Psoas muscle (tissue), 8 donors: ENCODE measurements at places on chromosomes 2 and 18.

- no peak for DNase-seq
- H3K36me3 ChIP-seq, result no peaks in the 10 kb centered on the region
- no peaks in the 10 kb centered on the region for H3K27me3 ChIP-seq
- no peak overlapping the region for H3K4me3 ChIP-seq
- H3K4me1 ChIP-seq, result no peaks in the 10 kb centered on the region
- no peak overlapping the region for H3K27ac ChIP-seq
Observed at GRCh38 chr2:51304311-51304710, 272.4 kb upstream of the NRXN1 start.

DNA sequence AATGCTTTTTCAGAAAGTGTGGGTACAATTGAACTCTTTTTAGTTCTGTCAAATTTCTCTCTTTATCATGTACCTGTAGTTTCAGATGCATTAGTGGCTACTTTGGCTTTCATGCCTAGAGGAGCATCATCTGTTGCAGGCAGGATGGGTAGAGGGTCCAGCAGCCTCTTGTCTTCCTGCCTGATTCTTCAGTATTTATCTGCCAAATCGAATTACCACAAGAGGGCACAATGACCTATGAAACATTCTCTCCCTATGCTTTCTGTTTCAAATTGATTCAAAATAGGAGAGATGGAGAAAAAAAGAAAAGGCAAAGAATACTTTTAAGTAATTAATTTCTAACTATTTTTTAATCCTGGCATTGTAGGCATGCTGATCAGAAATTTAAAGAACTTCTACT, 477.2 kb downstream of the TRIB2 start:
- H3K36me3 ChIP-seq, result no peaks in the 10 kb centered on the region
- no peak overlapping the region for H3K27ac ChIP-seq
- H3K4me3 ChIP-seq, result no peak overlapping the region
- DNase-seq, result no peak

GRCh38 chr18:80105369-80106167, 3.5 kb upstream of the ADNP2 start:
- no peak for DNase-seq
- H3K36me3 ChIP-seq, result no peaks in the 10 kb centered on the region
- no peaks in the 10 kb centered on the region for H3K27me3 ChIP-seq
- H3K4me1 ChIP-seq, result peaks cover 6% of the 10 kb centered on the region
- no peak overlapping the region for H3K4me3 ChIP-seq

GRCh38 chr2:170740660-170741059, 25.5 kb downstream of the SP5 start:
- H3K36me3 ChIP-seq, result no peaks in the 10 kb centered on the region
- DNase-seq, result no peak
- H3K27ac ChIP-seq, result no peak overlapping the region
- H3K4me3 ChIP-seq, result no peak overlapping the region
- H3K4me1 ChIP-seq, result no peaks in the 10 kb centered on the region

DNA sequence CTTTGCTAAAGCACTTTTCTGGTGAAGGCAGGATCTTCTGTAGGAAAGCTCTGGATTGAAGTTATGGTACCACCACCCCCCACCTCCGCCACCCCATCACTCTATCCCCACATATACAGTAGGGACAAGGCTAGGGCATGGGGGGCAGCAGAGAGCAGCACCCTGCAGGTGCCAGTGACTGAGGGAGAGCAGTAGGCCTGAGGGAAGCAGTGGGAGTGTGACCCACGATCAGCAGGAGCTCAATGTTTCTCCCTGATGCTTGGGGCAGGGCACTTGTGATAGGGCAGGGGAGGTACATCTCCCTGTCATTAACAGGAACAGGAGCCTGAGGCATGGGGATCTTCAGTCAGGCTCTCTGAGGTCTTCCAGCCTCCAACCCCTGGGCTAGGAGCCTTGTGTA, 121.6 kb downstream of the ZFP36L2 start:
- no peak overlapping the region for H3K27ac ChIP-seq
- H3K27me3 ChIP-seq, result no peaks in the 10 kb centered on the region
- no peak overlapping the region for H3K4me3 ChIP-seq
- H3K4me1 ChIP-seq, result peaks cover 5% of the 10 kb centered on the region
- no peak for DNase-seq

DNA sequence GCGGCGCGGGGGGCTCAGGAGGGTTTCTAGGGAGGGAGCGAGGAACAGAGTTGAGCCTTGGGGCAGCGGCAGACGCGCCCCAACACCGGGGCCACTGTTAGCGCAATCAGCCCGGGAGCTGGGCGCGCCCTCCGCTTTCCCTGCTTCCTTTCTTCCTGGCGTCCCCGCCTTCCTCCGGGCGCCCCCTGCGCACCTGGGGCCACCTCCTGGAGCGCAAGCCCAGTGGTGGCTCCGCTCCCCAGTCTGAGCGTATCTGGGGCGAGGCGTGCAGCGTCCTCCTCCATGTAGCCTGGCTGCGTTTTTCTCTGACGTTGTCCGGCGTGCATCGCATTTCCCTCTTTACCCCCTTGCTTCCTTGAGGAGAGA, 5.2 kb downstream of the PROC start:
- peak overlapping the region; percentile 48 for H3K4me3 ChIP-seq
- no peaks in the 10 kb centered on the region for H3K36me3 ChIP-seq
- H3K27ac ChIP-seq, result no peak overlapping the region

- DNase-seq, result no peak
- no peak overlapping the region for H3K27ac ChIP-seq
- H3K27me3 ChIP-seq, result no peaks in the 10 kb centered on the region
Observed at GRCh38 chr2:187469538-187469937, 21.5 kb upstream of the CALCRL start.

DNA sequence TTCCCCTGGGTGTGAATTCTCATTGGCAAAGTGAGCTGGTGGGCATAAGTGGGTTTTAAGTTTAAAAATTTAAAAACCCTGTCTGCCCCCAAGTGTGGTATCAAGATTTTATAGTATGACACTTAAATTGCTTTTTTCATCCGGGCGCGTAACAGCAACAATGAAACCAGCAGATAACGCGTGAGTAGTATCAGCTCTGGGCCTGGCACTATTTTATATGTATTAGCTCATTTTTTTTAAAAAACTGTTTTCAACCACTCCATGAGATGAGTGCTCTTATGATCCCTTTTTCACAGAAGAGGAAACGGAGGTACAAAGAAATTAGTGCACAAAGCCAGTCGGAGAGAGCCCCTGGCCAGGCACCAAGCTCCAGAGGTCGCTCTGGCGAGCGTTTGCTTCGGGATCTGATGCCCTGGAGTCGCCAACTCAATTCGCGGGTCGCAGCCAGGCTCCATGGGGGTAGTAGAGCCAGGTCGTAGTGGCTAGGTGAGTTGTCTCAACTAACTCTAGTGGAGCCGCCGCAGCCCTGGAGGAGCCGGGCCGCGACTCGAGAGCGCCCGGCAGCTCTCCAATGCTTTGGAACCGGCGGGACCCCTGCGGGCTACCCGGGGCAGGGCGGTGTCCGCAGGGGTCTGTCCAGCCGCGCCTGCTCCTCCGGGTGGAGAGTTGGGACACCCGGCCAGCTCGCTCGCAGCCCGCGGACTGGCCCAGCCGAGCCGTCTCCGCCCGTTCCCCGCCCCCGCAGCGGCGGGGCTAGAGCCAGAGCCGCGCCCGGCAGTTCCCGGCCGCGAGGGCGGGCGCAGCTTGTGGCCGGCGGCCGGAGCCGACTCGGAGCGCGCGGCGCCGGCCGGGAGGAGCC, at the start of gene IL1R1:
TSS of gene IL1R1 (plus strand) at position 777 of the 859 bp plus-strand sequence. CDS start 14,979 bp downstream, outside the sequence.
- DNase-seq, result peak; percentile 91
- peak within 1 kb of the TSS; percentile 87 for H3K4me3 ChIP-seq
- H3K27me3 ChIP-seq, result no peaks in the 10 kb centered on the region
- no peaks in the 10 kb centered on the region for H3K36me3 ChIP-seq
- H3K4me1 ChIP-seq, result peaks cover 14% of the 10 kb centered on the region

DNA sequence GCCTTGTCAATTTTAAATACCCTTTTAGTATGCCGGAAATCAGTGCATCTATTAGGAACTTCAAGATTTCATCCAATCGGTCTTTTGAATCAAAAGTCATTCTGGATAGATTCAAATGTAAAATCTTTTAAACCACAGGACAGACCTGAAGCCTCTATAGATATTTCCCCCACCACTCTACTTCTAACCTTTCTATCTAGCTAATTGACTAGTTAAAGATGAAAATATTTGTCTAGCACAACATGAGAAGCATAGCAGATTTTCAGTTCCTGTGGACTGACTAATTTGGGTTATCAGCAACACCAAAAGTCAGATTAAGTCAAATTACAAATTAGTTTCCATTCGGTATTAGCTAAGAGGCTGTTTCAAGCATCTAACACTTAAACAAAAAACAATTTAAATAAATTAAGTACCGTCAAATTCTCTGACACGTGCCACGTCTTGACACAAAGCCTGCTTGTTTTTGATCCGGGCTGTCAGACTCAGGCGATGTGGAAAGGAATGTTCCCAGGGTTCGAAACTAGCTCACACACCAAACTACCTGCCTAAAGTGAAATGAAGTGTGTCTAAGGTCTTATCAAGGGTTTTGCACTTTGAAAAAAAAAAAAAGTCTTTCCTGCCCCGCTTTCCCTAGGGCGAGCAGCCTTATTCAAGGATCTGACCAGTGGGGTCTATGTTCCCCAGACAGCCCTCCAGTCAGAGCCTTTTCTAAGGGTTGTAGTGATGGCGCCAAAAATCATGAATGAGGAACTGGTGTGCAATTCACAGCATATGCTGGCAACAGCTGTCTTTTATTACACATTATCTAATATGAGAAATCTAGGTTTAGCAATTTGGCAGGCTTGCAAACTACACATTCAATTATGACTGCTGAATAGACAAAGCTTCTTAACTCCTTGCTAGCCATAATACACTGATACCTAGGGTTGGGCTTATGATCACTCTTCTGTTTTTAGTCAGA, 4.7 kb downstream of the CYTIP start:
- H3K27me3 ChIP-seq, result no peaks in the 10 kb centered on the region
- no peak overlapping the region for H3K4me3 ChIP-seq
- no peaks in the 10 kb centered on the region for H3K4me1 ChIP-seq

DNA sequence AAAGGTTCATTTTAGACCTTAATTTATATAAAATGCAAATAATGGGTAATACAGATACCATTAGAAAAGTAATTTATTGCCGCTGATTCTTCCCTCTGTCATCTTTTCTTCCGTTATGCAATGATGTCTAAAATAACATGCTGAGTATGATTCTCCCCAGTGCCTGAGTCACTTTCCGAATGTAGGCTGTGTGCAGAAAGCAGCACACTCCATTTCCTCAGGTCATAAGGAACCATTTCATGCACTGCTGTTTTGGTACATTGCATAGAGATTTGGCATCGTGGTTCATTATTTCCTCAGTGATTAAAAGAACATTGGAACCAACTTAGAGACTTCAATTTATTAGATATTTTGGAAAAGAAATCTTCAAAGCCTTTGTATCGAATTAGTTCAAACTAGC, 173.5 kb downstream of the CDH2 start:
- H3K4me1 ChIP-seq, result no peaks in the 10 kb centered on the region
- H3K27ac ChIP-seq, result no peak overlapping the region
- no peak overlapping the region for H3K4me3 ChIP-seq
- no peaks in the 10 kb centered on the region for H3K27me3 ChIP-seq

- no peaks in the 10 kb centered on the region for H3K4me1 ChIP-seq
- DNase-seq, result no peak
- no peaks in the 10 kb centered on the region for H3K27me3 ChIP-seq
Observed at GRCh38 chr2:239563561-239563960, 162.7 kb upstream of the HDAC4 start.

- no peaks in the 10 kb centered on the region for H3K27me3 ChIP-seq
- DNase-seq, result no peak
- no peaks in the 10 kb centered on the region for H3K36me3 ChIP-seq
- H3K4me1 ChIP-seq, result peaks cover 9% of the 10 kb centered on the region
- no peak overlapping the region for H3K4me3 ChIP-seq
- no peak overlapping the region for H3K27ac ChIP-seq
Observed at GRCh38 chr2:9266711-9267110, 60.1 kb downstream of the ASAP2 start.

GRCh38 chr18:44740000-44740399, 59.3 kb downstream of the SETBP1 start:
- no peak overlapping the region for H3K4me3 ChIP-seq
- no peaks in the 10 kb centered on the region for H3K27me3 ChIP-seq
- no peak overlapping the region for H3K27ac ChIP-seq
- H3K36me3 ChIP-seq, result no peaks in the 10 kb centered on the region
- DNase-seq, result no peak

DNA sequence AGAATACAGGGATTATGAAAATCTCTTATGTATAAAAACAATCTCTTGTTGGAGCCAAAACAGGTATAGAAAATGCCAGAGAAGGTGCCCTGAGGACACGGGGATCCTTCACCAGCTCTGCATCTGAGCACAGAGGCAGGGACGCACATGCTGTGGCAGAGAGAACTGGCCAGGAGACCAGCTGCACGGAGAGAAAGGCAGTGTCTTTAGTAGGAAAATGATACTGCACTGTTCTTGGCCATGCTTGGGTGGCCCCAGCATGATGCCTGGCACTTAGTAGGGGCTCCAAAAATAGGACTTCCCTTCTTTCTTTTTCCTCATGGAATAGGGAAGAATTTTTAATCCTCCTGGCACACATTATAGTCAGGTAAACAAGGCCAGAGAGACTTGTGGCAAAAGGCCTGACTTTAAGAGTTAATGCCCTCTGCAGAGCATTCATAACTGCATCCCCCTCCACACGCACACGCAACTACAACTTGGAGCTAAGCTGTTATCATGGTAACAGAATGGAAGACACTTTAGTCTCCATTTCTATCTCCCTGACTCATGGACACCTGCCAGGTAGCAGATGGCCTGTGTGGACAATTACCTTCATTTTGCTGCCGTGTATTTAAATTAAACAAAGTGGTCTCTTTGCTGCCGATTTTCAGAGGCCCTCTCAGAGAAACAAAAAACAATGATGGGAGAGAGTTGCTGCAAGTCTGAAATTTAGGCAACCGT, 59.7 kb upstream of the DNMT3A start:
- H3K27me3 ChIP-seq, result no peaks in the 10 kb centered on the region
- H3K27ac ChIP-seq, result no peak overlapping the region
- no peak overlapping the region for H3K4me3 ChIP-seq
- no peaks in the 10 kb centered on the region for H3K36me3 ChIP-seq

DNA sequence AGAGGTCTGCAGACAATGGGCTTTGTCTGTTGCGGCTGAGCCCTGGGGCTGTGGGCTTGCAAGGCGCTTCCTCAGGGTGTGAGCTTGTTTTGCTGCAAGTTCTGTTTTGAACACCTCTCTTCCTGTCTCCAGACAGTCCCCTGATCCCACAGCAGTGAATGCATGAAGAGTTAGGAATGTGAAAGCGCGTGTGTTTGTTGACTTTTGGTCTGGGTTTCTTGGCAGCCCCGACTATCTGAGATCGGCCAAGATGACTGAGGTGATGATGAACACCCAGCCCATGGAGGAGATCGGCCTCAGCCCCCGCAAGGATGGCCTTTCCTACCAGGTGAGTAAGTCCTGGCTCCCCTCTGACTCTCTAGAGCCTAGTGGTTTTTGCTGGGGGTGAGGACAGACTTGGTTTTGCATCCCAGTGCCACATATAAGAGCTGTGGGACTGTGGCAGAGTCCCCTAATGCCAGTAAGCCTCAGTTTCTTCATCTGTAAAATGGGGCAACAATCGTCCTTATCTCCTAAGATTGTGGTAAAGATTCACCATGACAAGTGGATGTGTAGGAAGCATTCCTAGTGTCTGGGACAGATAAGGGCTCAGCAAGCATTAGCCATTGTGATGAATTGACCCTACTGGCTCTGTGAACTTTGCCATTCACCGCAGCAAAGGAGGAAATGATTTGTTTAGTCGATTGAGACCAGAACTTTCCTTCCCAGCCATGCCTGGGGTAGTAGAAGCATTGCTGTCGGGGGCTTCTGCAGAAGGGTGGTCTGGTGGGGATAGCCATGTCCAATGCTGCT, 3.0 kb downstream of the LBH start:
- H3K27me3 ChIP-seq, result peaks cover 44% of the 10 kb centered on the region
- H3K4me3 ChIP-seq, result peak overlapping the region; percentile 72
- DNase-seq, result peak; percentile 47

GRCh38 chr2:86201671-86202335, 2.5 kb downstream of the MRPL35 start:
- no peak for DNase-seq
- no peaks in the 10 kb centered on the region for H3K27me3 ChIP-seq
- H3K27ac ChIP-seq, result peak overlapping the region; percentile 74
- peaks cover 14% of the 10 kb centered on the region for H3K36me3 ChIP-seq
- peaks cover 29% of the 10 kb centered on the region for H3K4me1 ChIP-seq
- H3K4me3 ChIP-seq, result no peak overlapping the region
